SJSA1 (cell line): ENCODE measurements at places on chromosomes 16 and 17.
A peak's percentile ranks its signal among the peaks of the same experiment; 100 is the strongest.

DNA sequence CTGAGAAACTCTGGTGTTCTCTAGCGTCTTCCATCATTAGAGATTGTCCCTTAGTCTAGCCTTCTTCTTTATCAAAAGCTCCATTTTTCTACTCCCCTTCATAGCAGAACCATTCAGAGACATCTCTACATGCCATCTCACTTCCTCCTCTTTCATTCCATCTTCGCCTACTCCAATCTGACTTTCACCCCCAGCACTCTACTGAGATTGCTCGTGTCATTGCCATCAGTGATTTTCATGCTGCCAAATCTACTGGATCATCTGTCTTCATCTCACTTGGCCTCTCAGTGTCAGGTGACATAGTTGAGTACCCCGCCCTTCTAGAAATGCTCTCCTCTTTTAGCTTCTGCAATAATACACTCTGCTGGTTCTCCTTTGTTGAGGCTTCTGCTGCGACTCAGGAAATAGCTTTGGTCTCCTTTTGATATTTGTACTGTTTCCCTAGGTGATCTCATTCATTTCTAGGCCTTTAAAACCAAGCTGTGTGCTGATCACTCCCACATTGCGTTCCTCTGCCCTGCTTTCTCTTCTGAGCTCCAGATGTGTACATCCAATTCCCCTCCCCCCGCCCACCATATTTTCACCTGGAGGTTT lies 119.1 kb downstream of the FTO start:
- peak; percentile 36 for DNase-seq

DNA sequence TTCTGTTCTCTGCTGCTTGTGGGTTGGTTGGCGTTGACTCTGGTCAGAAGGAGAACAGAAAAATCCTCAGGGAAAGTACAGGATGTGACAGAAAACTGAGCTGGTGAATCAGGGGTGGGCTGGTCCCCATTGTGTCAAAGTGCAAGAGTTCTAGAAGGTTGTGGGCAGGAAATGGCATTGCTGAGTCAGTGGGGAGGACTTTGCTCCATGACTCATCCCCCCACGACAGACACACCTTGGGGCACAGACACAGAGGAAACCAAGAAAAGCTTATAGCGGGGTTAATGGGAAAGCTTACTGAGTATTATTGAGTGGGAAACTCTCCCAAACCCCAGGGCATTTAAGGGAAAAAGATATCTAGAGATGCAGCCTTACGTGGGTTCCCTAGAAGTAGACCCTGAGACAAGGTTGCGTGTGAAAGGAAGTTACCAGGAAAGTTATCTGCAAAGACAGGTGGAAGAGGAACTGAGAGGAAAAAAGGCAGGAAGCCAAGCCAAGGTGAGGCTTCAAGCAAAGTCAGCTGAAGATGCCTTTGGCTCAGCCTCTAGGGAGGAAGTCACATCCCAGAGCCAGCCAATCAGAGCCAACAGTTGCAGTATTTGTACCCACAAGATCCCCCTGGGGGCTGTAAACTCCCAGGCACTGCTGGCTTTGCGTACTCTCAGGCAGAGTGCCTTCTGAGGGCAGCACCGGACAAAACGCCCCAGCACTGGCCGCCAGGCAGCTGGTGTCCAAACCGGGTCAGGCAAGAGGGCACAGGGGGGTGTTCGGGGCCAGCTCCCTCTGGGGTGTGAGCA lies 86.4 kb downstream of the FOXL1 start:
- peak; percentile 96 for DNase-seq

DNA sequence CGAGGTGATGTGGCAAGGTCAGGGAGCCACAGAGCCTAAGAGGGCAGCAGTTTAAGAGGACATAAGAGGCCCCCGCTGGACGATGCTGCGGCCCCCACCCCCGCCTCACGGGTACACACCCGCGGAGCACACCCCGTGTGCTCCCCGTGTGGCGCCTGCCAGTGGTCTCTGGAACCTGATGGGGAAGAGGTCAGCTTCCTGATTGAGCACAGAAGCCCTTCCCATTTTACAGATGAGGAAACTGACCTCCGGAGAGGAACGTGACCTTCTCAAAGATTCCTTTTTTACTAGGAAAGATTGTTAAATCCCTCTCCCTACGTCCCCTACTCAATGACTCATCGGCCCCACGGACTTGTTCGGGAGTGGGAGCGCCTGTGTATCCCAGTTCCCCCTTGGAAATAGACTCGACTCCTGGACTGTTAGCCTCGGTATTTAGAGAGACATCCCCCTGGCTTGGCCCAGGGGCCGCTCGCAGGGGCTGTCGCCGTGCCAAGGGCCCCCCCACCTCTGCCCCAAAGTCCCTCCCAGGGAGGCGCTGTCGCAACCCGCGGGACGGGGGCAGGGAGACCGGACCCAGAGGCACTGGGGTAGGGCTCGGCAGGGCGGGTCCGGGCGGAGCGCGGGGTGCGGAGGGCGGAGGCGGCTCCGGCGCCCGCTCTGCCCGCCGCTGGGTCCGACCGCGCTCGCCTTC lies at the start of gene ABCC3:
Gene ABCC3 (plus strand): TSS at position 658 of the 691 bp plus-strand sequence. CDS start 56 bp downstream, outside the sequence.
- peak; percentile 76 for DNase-seq

GRCh38 chr17:57493171-57493570 lies 236.8 kb downstream of the MSI2 start:
- no peak for DNase-seq

DNA sequence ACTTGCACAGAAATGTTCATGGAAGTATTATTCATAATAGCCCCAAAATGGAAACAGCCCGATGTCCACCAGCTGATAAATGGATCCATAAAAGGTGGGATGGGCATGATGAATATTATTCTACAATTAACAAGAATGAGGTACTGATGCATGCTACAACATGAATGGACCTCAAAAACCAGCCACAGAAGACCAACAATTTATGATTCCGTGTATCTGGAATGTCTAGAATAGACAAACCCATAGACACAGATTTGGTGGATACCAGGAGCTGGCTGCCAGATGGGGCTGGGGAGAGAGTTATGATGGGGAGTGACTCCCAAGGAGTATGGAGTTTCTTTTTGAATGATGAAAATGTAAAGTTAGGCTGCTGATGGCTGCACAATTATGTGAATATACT lies 10.8 kb upstream of the NAGLU start:
- DNase-seq = no peak

GRCh38 chr17:17416400-17417360 lies 60.1 kb upstream of the MED9 start:
- peak; percentile 93 for DNase-seq

GRCh38 chr16:11009027-11009755 lies 64.8 kb downstream of the CLEC16A start:
- DNase-seq = no peak

- no peak for DNase-seq
Observed at GRCh38 chr17:3940965-3941698, 23.1 kb downstream of the ATP2A3 start.

DNA sequence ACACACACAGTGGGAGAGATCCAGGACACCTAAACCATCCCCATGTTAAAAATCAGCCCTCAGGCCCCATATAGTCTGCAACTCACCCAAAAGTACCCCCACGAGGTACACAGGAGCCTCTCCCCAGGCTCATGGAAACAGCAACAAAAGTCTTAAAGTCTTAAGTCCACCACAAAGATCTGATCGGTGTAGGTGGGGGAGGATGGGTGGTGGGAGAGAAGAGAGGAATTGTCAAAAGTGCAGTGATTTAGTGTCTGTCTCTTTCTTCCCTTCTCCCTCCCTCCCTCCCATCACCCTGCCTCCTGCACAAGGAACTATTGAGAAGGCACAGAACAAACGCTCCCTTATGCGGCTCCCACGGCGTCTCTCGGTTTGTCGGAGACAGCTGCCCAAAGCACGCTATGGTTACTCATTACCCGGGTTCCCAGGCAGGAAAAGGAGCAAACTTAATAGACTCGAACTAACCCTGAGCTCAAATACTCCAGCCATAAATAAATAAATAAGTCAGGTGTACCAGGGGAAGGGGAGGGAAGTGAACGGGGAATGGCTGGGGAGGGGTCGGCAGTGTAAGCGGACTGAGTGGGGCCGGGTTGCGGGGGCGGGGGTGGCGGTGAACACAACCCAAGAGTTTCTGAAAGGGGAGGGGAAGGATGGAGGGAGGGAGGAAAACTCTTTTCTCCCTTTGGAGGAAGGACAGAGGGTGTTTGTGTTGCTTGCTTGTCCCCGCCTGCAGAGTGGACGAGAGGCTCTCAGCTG lies 477.4 kb downstream of the SLC39A11 start:
- no peak for DNase-seq

DNA sequence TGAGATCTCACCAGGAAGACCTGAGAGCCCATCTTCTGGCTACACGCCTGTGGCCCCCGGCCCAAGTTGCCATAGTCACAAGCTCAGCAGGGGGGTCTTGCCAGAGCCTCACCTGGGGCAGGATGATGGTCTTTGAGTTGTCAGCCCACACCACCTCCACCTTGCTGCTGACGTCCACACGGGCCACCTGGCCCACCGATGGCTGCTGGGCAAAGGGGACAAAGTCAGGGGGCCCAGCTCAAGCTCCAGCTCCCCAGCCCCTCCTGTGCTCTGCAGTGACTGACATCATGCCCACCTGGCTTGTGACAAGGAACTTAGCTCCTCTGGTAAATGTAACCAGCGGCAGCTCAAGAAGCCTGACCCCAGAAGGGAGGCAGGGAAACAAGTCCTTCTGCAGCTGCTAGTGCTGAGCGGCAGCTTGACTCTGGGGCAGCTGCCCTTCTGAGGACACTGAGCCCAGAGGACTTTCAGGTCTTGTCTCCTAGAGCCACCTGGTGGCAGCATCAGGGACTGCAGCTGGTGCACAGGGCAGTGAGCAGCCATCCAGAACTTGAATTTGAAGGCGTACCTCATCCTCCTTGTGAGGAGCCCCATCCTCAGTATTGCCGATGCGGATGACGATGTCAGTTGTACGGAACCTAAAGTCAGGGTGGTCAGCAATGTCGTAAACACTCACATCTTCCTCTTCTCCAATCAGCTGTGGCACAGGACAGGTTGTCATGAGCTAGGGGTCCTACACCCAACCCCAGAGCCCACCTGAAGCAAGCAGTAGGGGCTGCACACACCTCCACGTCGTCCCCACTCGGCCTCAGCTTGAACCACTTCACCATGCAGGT lies 13.5 kb downstream of the SPHK1 start:
- peak; percentile 76 for DNase-seq

GRCh38 chr16:64202571-64202970 lies 919.3 kb downstream of the CDH11 start:
- DNase-seq = no peak

GRCh38 chr16:24051125-24051524 lies 205.0 kb upstream of the CACNG3 start:
- DNase-seq = no peak

DNA sequence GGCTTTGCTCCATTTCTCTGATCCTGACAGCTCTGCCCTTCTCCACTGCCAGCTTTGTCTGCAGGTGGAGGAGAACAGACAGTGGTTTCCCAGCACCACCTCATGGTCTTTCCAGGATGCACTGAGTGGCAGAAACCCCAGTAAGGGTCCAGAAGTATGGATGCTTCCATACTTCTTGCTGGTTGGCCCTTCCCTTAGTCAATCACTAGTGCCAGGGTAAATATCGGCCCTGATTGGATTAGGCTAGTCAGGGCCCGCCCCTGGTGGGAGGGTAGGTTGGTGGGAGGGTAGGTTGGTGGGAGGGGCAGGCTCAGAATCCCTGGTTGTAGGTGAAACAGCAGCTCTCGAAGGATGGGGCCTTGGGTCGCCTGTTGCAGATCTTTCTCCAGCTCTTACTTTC lies 10.2 kb downstream of the RNF213 start:
- DNase-seq = peak; percentile 32

DNA sequence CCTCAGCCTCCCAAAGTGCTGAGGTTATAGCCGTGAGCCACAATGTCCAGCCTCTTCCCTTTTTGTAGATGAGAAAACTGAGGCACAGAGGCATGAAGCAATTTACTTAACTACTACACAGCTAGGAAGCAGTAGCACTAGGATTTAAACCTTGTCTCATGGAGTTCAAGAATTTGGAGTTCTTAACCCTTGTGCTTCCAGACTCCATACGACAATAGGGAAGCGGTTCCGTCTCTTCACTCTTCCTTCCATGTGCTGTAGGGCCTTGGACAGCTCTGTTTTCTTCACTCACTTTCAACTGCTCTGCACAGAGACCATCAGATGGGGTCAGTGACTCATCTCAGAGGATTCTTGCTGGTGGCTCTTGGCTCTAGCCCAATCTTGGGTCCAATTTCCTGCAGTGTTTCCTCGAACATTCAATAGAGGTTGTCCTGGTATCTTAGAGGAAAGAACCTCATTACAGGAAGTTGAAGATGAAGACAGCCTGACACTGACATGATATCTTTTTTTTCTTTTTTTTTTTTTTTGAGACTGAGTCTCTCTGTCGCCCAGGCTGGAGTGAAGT lies 19.3 kb downstream of the ITGAL start:
- peak; percentile 80 for DNase-seq

GRCh38 chr17:69997332-69997731 lies 77.7 kb upstream of the KCNJ16 start:
- no peak for DNase-seq

- no peak for DNase-seq
Observed at GRCh38 chr17:74639704-74640151, 16.2 kb upstream of the CD300E start.

- DNase-seq = no peak
Observed at GRCh38 chr17:81706757-81707624, 3.8 kb downstream of the MRPL12 start.

DNA sequence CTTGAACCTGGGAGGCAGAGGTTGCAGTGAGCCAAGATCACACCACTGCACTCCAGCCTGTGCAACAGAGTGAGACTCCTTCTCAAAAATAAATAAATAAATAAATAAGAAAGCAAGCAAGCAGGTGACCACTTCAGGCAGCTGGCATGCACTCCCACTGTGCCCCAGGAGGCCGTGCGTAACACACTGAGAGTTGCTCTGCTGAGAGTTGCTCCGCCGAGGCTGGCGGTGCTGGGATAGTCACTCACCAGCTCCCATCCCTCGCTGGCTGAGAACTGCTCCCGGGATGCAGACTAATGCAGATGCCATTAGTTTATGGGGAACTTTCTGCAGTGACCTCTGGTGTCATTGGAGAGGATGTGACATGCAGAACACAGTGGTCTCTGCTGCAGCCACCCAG lies 105.7 kb upstream of the PLCG2 start:
- DNase-seq = no peak

GRCh38 chr17:14316126-14316832 lies 15.4 kb downstream of the HS3ST3B1 start:
- no peak for DNase-seq

GRCh38 chr17:74892013-74892841 lies 1.2 kb downstream of the FADS6 start:
- DNase-seq = no peak

DNA sequence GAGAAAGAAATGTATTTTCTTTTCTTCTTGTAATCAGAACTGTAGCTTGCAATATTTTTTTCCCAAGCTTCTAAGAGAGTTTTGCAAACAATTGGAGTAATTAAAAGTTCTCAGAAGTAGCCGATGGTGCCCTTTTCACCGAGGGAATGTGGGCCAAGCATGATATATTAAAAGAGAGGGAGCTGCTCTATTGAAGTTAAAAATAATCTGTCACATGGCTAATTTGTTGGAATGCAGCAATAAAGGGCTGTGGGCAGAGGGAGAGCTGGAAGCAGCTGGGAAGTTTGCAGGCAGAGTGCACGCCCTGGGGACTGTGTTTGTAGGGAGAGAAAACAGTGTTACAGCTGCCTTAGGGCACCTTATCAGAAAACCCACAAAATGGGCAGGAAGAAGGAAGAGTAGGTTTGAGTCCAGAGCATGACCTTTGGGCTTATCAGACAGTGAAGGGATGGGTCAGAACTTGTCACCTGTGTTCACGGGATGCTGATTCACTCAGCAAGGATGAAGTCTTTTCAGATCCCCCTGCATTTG lies 18.5 kb upstream of the TERF2 start:
- peak; percentile 57 for DNase-seq
